ENCODE measurements at places on chromosomes 7 and 10.
A peak's percentile ranks its signal among the peaks of the same experiment; 100 is the strongest.

DNA sequence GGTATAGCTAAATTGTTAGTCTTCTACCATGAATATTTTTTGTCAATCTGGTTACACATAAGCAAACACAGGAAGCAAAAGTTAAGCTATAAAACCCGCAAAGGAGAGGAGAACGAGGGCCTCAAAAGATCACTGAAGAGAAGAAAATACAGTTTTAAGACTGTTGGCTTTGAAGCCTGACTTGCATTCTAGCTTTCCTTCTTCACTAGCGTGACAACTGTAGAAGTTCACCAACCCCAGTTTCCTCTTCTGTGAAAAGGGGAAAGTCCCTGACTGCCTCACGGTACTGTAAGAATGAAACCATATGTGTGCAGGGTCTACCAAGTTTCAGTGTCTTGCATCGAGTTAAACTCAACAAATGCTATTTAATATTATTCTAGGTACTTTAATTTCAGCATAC, 7.5 kb upstream of the LRRN3 start:
- DNase-seq: no peak

- DNase-seq: peak; percentile 1
Observed at GRCh38 chr7:105644937-105645336, 63.6 kb upstream of the EFCAB10 start.

DNA sequence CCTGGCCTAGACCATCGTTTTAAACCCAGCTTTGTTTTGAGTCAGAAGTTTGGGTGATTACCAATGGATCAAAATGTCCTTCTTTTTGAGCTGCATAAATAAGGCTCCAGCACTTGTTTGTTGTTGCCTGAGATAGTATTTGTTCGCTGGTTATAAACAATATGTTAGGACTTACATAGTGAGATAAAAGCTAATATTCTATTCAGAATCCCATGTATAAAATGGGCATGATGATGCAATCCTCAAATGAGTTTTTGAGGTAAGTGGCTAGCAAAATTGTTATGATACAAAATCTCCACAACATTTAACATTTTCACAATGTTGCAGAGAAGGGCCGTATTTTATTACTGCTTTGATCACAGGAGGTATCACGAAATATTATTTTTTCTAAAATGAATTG, 48.5 kb downstream of the CFAP43 start:
- no peak for DNase-seq

DNA sequence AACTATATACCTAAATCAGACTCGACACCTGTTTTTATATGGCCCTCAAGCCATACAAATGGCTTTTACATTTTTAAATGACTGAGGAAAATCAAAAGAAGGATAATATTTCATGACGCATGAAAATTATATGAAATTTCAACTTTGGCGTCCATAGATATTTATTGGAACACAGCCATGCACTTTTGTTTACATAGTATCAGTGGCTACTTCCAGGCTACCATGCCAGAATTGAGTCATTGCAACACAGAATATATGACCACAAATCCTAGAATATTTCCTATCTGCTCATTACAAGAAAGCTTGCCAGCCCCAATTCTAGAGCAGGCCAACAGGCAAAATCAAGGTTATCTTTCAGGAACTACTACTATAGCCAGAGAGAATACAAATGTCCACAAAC, 29.3 kb downstream of the AFAP1L2 start:
- no peak for DNase-seq

All from posterior vena cava (tissue), 2 donors.